ENCODE measurements at places on chromosomes 6 and 20. TPM values are rescaled to one million over a fixed set of nuclear protein-coding genes. Genes with fewer than 3 reads are reported as not detected.
A peak's percentile ranks its signal among the peaks of the same experiment; 100 is the strongest.

DNA sequence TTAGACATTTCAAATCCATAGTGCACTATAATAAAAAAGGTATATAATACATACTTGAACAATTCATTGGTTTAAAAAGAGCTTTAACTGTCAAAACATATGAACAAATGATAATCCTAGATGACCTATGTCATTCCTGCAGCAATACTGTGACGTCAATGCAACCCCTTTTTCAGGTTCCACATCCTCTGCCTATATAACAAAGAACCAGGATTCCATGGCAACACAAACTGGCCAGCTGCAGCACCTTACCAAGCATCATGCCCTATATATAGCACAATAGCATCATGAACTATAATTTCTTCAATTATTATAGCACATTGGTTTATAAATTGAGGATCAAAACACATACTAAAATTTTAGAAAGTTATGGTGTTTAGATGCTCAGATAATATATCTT is 578 bp upstream of the PTCHD4 start:
- no peaks in the 10 kb centered on the region for H3K36me3 ChIP-seq
- no peak overlapping the region for H3K4me3 ChIP-seq
- no peak overlapping the region for H3K27ac ChIP-seq
- H3K27me3 ChIP-seq, result no peaks in the 10 kb centered on the region
- DNase-seq, result no peak

The ASIP gene
- total RNA-seq, result not detected

The COL10A1 gene
- total RNA-seq, result not detected

The TMEM200A gene
- 0.29 TPM for total RNA-seq

- H3K27me3 ChIP-seq, result no peaks in the 10 kb centered on the region
- no peak for DNase-seq
- H3K27ac ChIP-seq, result no peak overlapping the region
These were observed 72.7 kb downstream of the FAXC start for GRCh38 chr6:99276747-99277146.

DNA sequence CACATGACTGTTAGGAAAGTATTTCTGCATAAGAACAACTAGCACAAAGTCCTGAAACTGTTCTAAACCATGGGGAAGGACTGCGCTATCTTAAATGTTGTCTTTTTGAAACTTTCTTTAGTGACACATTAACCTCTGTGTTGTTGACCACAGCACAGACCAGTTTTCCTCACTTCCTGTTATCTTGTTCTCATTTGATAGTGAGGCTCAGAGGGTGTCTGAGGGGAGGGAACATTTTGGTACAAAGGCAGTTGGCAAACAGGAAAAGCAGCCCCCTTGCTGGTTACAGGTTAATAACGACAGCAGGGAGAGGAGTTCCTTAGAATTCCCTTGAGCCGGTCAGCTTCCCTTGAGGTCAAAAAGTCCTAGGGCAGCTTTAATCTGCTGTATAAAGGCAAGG is 143.5 kb upstream of the BMP2 start:
- H3K4me3 ChIP-seq, result no peak overlapping the region
- no peak overlapping the region for H3K27ac ChIP-seq
- H3K36me3 ChIP-seq, result no peaks in the 10 kb centered on the region
- DNase-seq, result no peak
- no peaks in the 10 kb centered on the region for H3K27me3 ChIP-seq

DNA sequence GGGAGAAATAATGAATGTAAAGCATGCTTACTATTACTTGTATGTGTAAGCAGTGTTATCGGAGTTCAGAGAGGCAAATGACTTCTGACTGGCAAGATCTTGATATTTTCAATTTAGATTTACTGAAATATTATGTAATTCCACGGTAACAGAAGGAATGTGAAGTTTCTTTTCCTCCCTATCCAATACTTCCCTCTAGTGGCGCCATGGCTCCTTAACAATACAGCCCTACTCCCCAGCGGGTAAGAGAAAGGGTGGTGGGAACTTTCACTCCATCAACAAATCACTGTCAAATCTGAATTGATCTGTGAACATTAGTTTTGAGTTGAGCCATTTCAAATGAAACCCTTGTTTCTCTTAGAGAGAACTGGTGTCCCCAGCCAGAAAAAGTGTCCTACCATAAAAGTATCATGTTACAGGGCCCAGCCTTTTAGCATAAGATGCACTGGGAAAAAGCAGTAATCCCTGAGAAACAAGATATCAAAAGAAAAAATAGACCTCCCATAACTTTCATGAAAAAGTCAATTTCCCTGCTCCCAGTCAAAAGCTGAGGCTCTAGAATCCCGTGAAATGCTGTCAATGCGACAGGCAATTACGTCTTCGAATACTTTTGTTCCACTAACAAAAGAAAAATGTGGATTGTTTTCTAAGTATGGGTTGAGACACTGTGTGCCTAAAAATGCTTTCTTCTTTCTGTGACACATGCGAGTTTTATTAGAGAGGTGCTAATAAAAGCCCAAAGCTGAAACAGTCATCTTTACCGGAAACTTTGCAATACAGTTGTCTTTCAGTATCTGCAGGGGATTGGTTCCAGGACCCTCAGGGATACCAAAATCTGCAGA is 12.9 kb downstream of the COX7A2 start:
- H3K27ac ChIP-seq, result no peak overlapping the region
- H3K27me3 ChIP-seq, result no peaks in the 10 kb centered on the region
- H3K4me1 ChIP-seq, result peaks cover 15% of the 10 kb centered on the region
- H3K4me3 ChIP-seq, result no peak overlapping the region
- no peak for DNase-seq

The SGK2 gene
- total RNA-seq, result 1.2 TPM

GRCh38 chr6:140343128-140343527 is 968.7 kb upstream of the CITED2 start:
- no peaks in the 10 kb centered on the region for H3K36me3 ChIP-seq
- no peak overlapping the region for H3K27ac ChIP-seq
- no peaks in the 10 kb centered on the region for H3K27me3 ChIP-seq
- H3K4me1 ChIP-seq, result peaks cover 20% of the 10 kb centered on the region
- H3K4me3 ChIP-seq, result no peak overlapping the region

- H3K36me3 ChIP-seq, result no peaks in the 10 kb centered on the region
- H3K27me3 ChIP-seq, result no peaks in the 10 kb centered on the region
- H3K4me1 ChIP-seq, result no peaks in the 10 kb centered on the region
These were observed 62.8 kb downstream of the SAMD3 start for GRCh38 chr6:130159956-130160355.

GRCh38 chr20:44800391-44801046 is 9.8 kb downstream of the RIMS4 start:
- H3K4me1 ChIP-seq, result peaks cover 12% of the 10 kb centered on the region
- no peaks in the 10 kb centered on the region for H3K27me3 ChIP-seq
- no peak for DNase-seq
- no peak overlapping the region for H3K4me3 ChIP-seq

The HFE gene
- 1.9 TPM for total RNA-seq

GRCh38 chr6:154370545-154370944 is 13.9 kb upstream of the IPCEF1 start:
- H3K27ac ChIP-seq, result no peak overlapping the region
- DNase-seq, result no peak
- H3K4me1 ChIP-seq, result no peaks in the 10 kb centered on the region
- no peaks in the 10 kb centered on the region for H3K27me3 ChIP-seq

DNA sequence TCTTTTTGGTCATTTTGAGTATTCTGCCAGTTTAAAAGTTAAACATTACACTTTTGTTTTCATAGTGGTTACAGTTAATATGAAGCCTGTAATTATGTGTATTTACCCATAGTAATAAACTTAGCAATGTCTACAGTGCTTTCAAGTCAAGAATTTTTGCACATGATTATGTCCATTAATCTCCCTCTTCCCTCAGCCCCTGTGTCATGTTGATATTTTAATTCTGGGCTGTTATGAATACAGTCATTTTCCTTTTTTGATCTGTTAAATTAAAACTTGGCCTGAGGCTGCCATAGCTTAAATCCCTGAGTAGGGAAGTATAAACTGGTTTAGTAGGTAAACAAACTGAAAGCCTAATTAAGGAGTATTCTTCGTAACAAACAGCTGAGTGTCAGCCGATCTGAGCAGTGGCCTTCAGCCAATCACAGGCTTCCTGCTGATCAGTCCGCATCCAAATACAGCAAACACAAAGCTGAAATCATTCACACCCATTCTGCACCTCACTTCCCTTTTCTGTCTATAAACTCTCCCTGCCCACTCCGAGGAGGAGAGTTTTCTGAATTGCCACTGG is 9.5 kb upstream of the SFT2D1 start:
- DNase-seq, result no peak
- no peak overlapping the region for H3K4me3 ChIP-seq
- H3K27me3 ChIP-seq, result no peaks in the 10 kb centered on the region
- H3K4me1 ChIP-seq, result peaks cover 7% of the 10 kb centered on the region
- no peaks in the 10 kb centered on the region for H3K36me3 ChIP-seq
- peak overlapping the region; percentile 30 for H3K27ac ChIP-seq

The OPN5 gene
- total RNA-seq, result not detected

- DNase-seq, result no peak
- no peaks in the 10 kb centered on the region for H3K27me3 ChIP-seq
- peaks cover 17% of the 10 kb centered on the region for H3K4me1 ChIP-seq
- no peak overlapping the region for H3K4me3 ChIP-seq
- H3K36me3 ChIP-seq, result no peaks in the 10 kb centered on the region
These were observed 152.7 kb downstream of the DLL1 start for GRCh38 chr6:170137911-170138910.

The BEND6 gene
- 0.15 TPM for total RNA-seq

GRCh38 chr6:131156411-131156810 is 21.1 kb downstream of the AKAP7 start:
- no peak overlapping the region for H3K4me3 ChIP-seq
- no peaks in the 10 kb centered on the region for H3K4me1 ChIP-seq
- no peaks in the 10 kb centered on the region for H3K36me3 ChIP-seq
- no peak for DNase-seq
- no peak overlapping the region for H3K27ac ChIP-seq
